B cell (primary cell): ENCODE measurements at places on chromosomes 1 and 21.
A peak's percentile ranks its signal among the peaks of the same experiment; 100 is the strongest.

DNA sequence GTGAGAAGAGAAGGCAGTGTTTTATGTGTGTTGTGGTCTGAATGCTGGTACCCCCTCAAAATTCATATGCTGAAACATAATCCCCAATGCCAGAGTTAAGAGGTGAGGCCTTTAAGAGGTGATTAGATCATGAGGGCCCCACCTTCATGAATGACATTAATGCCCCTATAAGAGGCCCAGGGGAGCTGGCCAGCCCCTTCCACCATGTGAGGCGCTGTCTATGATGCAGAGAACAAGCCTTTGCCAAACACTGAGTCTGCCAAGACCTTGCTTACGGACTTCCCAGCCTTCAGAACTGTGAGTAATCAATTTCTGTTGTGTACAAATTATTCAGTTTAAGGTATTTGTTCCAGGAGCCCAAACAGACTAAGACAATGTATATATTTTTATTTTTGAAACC is 20.2 kb downstream of the CAPZB start:
- no peak for DNase-seq

DNA sequence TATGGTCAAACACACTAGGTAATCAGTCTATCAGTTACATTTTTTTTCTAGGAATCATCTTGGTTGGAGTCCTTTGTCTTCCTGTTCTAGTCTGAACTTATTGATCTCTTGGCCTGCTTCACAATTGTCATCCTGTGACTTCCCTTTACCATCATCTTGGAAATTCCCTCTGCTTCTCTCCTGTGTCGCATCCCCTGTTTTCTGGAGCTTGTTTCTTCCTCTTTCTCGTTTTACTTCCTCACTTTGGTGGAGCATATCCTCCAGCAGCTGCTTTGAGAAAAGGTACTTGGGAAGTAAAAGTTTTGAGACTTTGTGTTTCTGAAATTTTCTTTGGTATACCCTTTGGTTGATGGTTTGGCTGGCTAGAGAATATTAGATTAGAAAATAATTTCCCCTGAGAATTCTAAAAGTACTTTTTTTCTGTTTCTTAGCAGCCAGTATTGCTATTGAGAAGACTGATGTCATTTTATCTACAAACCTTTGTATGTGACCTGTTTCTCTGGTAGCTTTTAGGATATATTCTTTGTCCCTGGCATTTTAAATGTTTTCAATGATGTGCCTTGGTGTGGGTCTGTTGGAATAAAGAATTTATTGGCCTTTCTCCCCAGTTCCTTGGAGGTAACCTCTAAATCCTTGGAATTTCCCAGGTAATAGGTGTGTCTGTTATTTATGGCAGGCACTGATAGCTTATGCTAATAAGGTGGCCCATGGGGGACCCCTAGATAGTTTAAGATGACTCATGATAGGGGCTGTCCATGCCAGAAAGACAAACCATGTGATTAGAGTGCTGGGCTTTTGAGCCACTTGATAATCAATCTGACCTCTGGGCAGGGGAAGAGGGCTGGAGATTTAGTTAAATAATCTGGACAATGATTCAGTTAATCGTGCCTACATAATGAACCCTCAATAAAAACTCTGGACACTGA is 6.1 kb upstream of the MYCL start:
- peak; percentile 36 for DNase-seq

- DNase-seq, result no peak
Observed at GRCh38 chr1:85554630-85555327, 25.8 kb upstream of the CCN1 start.

- no peak for DNase-seq
Observed at GRCh38 chr1:230337266-230337665, 88.9 kb downstream of the PGBD5 start.
